ENCODE measurements at places on chromosomes 4 and X. TPM values are rescaled to one million over a fixed set of nuclear protein-coding genes. Genes with fewer than 3 reads are reported as not detected.

DNA sequence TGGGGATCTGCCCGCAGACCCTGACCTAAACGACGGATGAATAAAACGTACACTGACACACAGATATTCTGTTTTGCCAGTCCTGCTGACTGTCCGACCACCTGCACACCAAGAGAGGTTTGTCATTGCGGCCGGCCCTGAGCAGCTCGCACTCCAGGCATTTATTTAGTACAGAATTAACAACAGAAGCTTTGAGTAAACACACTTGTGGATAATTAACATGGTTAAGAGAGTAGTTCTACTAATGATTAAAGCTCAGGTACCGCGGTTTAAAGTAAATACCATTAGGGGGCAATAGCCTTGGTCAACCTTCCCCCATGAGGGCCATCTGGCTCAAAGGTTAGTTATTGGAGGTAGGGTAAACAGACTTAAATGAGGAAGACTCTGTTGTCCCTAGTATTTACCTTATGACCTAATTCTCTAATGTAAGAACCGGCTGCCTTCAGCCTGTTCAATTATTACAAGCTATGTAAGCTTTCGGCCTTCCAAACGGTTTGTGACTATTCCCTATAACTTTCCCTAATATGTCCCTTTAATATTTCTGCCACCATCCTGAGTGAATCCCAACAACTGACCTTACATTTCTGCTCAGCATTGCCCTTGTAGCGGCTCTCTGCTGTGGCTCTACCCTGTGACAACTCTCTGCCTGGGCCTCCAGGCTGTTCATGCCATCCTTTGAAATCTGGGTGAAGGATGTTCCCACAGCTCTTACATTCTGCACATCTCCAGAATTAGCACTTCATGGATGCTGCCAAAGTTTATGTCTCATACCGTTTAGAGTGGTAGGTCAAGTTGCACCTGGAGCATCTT is 46.9 kb upstream of the SYTL5 start:
- no peak for DNase-seq

GRCh38 chrX:39000802-39001201 is 199.5 kb downstream of the MID1IP1 start:
- no peak for DNase-seq

DNA sequence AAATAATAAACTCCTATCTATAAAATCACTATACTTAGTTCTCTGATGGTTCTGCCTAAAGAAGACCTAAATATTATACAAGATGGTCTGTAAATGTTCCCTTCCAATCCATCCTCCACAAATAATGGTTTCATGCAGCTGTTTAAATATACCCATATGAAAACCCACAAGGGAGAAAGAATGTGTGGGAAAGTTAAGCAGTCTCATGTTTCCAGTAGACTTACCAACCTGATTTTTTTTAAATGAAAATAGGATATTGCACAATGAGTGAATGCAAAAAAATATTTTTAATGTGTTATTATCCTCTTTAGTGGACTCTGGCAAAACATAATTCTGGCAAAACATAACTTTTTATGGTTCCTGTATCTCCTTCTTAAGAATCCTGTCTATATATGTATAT is 23.3 kb downstream of the CAMK2D start:
- no peak for DNase-seq

DNA sequence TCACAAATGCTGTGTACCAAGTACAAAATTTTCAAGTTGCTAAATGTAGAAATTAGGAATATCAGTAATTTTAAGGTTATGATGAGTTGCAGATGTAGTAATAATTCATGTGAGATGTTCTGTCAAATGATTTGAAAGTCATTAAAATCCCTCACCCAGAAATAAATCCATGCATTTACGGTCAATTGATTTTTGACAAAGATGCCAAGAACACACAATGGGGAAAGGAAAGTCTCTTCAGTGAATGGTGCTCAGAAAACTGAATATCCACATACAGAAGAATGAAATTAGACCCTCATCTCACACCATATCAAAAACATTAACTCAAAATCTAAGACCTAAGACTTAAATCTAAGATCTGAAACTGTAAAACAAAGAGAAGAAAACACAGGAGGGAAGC is 12.9 kb upstream of the BMPR1B start:
- no peak for DNase-seq

The CSN1S1 gene
- total RNA-seq = not detected

- no peak for DNase-seq
These were observed 67.6 kb downstream of the MRPL1 start for GRCh38 chr4:77930154-77930639.

GRCh38 chrX:8847360-8847759 is 46.2 kb upstream of the FAM9A start:
- no peak for DNase-seq

GRCh38 chr4:26839534-26839951 is 21.1 kb upstream of the STIM2 start:
- DNase-seq = no peak

DNA sequence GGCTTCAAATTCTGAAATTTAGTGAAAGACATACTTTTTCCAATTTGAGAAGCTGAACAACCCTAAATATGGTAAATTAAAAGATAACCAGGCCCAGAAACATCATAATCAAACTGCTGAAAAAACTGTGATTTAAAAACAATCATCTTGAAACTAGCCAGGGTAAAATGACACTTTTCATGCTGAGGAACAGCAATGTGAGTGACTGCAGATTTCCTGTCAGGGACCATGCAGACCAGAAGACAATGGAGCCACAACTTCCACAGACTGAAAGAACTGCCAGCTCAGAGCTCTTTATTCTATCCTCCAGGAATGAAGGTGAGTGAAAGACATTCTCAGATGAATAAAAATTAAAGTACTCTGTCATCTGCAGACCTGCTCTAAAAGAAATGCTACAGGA is 73.3 kb downstream of the NAT8L start:
- DNase-seq = no peak

The CCSER1 gene
- 94.5 TPM for total RNA-seq
